GOT3 (cell line): ENCODE measurements at places on chromosomes 12 and 14.

GRCh38 chr12:81245907-81246570 is 168.2 kb downstream of the ACSS3 start:
- DNase-seq = no peak

GRCh38 chr12:96822641-96823040 is 84.4 kb upstream of the NEDD1 start:
- DNase-seq = no peak

DNA sequence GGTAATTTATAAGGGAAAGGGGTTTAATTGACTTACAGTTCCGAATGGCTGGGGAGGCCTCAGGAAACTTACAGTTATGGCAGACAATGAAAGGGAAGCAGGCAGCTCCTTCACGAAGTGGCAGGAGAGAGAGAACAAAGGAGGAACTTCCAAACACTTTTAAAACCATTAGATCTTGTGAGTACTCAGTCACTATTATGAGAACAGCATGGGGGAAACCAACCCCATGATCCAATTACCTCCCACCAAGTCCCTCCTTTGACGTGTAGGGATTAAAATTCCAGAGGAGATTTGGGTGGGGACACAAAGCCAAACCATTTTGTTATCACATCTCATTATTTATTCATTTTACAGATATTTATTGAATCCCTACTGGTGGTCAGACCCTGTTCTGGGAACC is 822.8 kb downstream of the GALC start:
- DNase-seq = no peak

- no peak for DNase-seq
Measured at GRCh38 chr12:47753021-47754001, 5.4 kb downstream of the RAPGEF3 start.

DNA sequence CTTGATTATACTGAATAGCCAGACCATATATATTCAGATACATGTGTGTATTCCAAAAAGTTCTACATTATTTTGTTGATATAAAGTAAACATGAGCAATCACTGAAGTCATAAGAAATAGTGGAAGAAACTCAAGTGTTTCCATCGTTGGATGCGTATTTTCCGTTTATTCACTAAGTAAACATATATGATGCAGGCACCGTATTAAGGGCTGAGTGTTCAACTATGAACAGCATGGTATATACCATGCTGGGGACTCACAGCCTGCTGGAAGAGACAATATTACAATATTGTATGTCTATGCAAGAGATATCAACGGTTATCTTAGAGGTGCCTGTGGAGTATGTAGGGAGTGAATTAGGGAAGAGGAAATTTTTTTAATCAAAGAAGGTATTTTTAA is 1.2 kb downstream of the PYROXD1 start:
- DNase-seq = no peak

GRCh38 chr14:87526731-87527130 is 466.3 kb downstream of the GALC start:
- DNase-seq = no peak

DNA sequence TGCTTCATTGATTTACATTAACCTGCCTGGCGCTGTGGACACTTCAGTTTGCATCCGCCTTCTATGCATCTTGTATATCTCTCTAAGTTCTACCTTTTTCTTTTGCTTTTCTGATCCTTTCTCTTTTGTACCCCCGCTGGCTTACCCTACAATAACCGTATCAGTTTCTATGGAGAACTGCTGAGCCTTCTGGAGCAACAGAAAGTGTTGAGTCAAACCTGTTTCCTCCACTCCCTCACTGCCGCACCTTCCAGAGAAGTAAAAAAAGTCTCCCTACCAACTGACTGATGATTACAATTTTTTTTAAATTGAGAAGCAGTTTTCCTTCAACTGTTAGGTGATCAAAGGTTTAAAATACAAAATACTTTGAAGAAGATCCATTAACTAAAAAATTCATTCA is 17.4 kb downstream of the EXD2 start:
- no peak for DNase-seq

DNA sequence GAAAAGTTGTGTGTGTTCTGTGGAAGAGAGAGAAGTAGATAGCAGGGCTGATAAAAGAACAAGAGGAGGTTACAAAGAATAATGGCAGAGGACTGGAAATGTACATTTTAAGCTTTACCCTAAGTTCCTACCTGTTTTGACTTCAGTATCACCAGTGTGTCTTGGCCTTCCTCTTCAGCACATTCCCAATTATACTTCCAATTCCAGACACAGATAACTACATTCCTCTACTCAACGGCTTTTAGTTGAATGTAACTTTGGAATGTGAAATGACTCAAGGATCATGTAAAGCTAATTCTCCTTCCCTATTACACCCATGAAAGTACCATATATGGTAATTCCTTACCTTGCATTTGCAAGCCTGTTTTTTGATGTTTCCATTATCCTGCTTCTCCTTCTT is 5.0 kb downstream of the MGST1 start:
- DNase-seq = no peak

GRCh38 chr12:32312049-32312670 is 87.2 kb upstream of the FGD4 start:
- DNase-seq = no peak

- no peak for DNase-seq
Measured at GRCh38 chr12:70971001-70971794, 50.7 kb upstream of the PTPRR start.
